ENCODE measurements at places on chromosomes 7 and 10.

- DNase-seq = no peak
Measured at GRCh38 chr7:107593025-107593410, 13.0 kb downstream of the BCAP29 start.

- DNase-seq = no peak
Measured at GRCh38 chr7:95209788-95210187, 114.5 kb downstream of the PON1 start.

GRCh38 chr7:155192961-155193640 is 104.6 kb upstream of the INSIG1 start:
- DNase-seq = no peak

DNA sequence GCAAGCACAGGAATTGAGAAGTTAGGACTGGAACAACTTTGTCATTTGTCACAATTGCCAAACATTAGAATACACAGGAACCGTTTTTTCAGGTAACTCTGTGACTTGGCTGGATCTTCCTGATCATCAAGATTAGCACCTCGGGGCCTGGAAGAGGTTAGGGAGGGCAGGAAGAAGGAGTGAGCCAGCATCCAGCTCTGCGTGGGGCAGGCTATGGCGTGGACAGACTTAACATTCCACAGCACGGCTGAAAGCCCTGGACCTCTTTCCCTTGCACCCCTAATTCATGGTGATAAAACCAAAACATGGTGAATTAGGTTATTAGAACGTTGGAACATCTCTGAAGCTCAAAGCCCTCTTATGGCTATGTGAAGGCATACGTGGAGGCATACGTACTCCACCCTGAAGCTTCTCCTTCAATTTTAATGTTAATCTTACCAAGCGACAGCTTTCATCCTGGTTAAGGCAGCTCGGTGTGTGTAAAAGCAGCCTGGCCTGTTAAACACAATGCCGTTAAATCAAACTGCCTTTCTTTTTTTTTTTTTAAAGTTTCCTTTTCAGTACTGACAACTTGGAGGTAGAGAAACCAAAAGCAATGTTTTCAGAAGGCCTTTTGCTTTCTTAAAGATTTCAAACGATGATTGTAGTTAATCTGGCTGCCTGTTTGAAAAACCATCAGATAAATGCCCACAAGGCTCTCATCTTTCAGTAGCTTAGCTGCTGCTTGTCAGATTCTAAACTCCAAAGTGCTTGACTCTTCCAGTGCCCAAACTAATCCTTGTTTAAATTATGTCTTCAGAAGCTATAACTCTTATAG is 4.5 kb downstream of the GRK5 start:
- no peak for DNase-seq

DNA sequence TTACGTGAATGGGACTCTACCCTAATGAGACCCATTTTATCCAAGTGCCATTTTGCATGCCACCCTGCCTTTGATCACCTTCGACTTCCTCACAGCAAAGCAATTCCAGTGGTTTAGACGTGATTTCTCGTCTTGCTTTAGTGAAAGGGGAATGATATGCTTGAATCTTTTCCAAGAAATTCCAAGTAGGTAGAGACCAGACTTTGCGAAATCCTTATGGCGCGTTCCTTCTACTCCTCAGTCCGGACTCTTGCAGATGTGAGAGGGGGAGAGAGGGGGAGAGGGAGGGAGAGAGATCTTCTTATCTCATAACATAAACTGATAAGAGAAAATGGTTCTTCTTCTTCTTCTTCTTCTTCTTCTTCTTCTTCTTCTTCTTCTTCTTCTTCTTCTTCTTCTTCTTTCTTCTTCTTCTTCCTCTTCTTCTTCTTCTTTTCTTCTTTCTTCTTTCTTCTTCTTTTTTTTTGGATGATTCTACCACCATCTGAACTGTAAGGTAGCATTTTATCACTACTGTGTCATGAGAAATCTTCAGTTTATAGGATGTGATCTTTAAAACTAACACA is 883 bp downstream of the SPAG6 start:
- DNase-seq = no peak

DNA sequence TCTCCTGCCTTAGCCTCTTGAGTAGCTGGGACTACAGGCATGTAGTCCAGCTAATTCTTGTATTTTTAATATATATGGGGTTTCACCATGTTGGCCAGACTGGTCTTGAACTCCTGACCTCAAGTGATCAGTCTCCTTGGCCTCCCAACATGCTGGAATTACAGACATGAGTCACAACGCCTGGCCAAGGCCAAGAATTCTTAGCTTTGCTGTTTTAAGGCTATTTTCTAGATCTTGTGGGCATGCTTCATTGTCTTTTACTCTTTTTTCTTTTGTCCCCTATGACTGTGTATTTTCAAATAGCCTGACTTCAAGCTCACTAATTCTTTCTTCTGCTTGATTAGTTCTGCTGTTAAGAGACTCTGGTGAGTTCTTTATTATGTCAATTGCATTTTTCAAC is 56.4 kb upstream of the TAS2R16 start:
- no peak for DNase-seq

GRCh38 chr7:118094044-118094443 is 89.9 kb upstream of the LSM8 start:
- DNase-seq = no peak

DNA sequence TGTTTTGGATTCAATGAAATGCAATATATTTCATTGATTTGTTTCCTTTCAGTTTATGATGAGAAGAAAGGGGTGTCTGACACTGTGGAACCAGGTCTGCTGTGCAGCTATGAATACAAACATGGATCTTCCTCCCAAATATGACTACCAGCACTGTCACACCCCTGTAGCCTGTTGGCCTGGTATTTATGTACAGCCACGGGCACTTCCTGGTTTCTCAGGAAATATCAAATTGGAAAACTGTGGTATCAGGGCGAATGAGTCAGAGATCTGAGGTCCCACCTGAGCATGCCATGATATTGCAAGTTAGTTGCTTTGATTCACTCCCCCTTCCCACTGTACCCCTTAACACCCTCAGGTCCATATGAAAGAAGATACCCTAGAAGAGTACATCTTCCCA is 87.8 kb downstream of the DNMBP start:
- DNase-seq = no peak

Measured in activated B cell treated with CpG ODN at 0.5 μM for 24 hours (primary cell).